ENCODE measurements at places on chromosomes 6 and 20. TPM values are rescaled to one million over a fixed set of nuclear protein-coding genes. Genes with fewer than 3 reads are reported as not detected.
A peak's percentile ranks its signal among the peaks of the same experiment; 100 is the strongest.

DNA sequence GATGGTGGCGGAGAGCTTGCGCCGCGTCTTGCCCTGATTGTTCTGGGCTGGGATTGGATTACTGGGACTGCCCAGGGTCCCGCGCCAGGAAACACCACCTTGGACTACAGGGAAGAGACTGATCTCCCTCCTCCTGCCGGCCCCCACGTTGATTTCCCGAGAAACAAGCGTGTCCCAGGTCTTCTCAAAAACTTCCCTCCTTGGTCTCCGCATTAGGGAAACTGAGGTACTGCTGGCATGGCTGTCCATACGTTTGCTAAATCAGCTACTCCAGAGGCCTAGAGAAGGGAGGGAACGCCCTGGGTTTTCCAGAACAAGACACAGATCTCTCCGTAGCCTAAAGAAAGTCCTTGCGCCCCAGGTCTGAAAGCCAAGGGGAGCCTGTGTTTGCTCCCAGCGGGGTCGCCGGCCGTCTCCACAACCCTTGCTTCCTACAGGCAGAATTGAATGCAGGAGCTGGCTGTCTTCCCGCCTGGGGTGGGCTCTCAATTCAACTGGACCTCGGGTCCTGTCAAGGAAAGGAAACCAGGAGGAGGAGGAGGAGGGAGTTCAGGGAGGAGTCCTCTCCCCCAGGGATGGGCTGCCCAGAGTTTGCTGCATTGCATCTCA is 29.2 kb downstream of the TFAP2A start:
- peaks cover 18% of the 10 kb centered on the region for H3K4me1 ChIP-seq
- peaks cover 90% of the 10 kb centered on the region for H3K27me3 ChIP-seq
- H3K36me3 ChIP-seq = peaks cover 10% of the 10 kb centered on the region

DNA sequence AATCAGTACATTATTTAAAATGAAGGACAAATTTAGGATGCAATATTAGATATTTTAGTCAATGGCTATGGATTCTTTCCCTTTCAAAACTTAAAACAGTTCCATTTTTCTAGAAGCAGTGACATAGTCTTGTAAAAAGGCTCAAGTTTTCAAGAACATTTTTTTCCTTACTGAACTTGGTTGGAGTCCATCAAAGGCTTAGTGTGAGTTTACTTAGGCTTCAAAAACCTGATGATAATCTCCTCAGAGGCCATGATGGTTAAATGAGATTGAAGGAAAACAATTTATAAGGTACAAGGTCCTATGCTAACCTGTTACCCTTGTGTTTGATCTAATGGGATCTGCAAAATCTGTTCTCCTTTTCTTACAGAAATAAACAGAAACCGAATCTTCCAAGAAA is 531.8 kb downstream of the UTRN start:
- H3K4me3 ChIP-seq = no peak overlapping the region
- no peaks in the 10 kb centered on the region for H3K4me1 ChIP-seq
- peaks cover 12% of the 10 kb centered on the region for H3K36me3 ChIP-seq
- no peak for DNase-seq
- H3K27me3 ChIP-seq = no peaks in the 10 kb centered on the region
- H3K27ac ChIP-seq = no peak overlapping the region

DNA sequence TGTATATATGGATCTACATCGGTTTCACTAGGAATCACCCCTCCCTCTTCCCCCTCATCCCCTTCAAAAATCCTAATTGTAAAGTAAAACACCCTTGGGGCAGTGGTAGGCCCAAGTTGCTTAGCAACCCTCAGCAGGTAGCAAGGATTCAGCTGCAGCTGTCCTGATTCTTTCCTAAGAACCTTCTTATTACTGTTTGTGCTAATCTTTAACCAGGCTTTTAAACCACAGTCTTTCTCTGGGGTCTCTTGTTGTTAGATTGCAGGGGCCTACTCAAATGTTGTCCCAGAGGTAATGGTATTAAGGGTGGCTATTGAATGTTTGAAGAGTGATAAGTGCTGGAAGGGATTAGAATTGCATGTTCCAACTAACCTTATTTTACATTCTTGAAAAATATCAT is 46.4 kb downstream of the PRL start:
- H3K27ac ChIP-seq = no peak overlapping the region
- H3K36me3 ChIP-seq = no peaks in the 10 kb centered on the region
- no peaks in the 10 kb centered on the region for H3K27me3 ChIP-seq

GRCh38 chr6:33029328-33030184 is 20.2 kb upstream of the HLA-DOA start:
- peak; percentile 28 for DNase-seq
- H3K4me3 ChIP-seq = no peak overlapping the region
- H3K4me1 ChIP-seq = peaks cover 5% of the 10 kb centered on the region
- H3K27me3 ChIP-seq = peaks cover 11% of the 10 kb centered on the region
- no peak overlapping the region for H3K27ac ChIP-seq

DNA sequence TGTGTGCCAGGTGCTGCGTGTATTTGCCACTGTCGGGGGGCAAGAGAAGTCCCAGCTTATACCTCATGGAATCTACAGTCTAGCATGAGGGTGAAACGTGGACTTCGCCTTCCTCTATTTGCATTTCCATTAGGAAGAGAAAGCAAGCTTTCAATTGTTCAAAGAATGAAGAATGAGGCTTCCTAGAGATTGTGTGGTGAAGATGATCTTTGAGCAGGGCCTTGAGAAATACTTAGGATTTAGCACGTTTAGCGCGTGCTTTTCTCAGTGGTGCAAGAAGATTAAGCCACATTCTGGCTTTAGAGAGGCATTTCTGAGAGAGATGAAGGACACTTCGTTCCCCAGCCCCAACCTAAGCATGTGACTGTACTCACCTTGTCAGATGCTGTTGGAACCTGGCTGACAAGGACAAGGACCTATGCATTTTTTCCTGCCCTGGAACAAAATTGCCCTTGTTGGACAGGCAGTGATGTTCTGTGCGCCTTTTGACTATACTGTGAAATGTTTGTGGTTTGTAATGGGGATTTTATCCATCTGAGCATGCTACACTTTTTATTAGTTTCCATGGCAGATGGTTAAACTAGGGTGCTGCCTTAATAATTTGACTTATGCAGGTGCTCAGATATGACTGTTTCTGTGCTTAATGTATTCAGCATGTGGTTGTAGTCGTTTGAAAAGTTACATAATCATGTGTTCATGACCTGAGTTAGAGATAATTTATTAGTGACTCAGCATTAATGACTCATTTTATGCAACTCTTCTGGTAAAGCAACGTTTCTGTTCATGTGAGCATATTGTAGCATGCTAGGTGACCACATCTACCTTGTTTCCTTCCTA is 10.7 kb downstream of the TULP4 start:
- no peak overlapping the region for H3K4me3 ChIP-seq
- peaks cover 47% of the 10 kb centered on the region for H3K4me1 ChIP-seq
- no peak overlapping the region for H3K27ac ChIP-seq
- H3K36me3 ChIP-seq = peaks cover 7% of the 10 kb centered on the region
- H3K27me3 ChIP-seq = no peaks in the 10 kb centered on the region
- no peak for DNase-seq

GRCh38 chr6:110813338-110814101 is 1.7 kb downstream of the CDK19 start:
- DNase-seq = no peak
- no peaks in the 10 kb centered on the region for H3K27me3 ChIP-seq
- H3K4me3 ChIP-seq = peak overlapping the region; percentile 85
- H3K36me3 ChIP-seq = no peaks in the 10 kb centered on the region
- H3K4me1 ChIP-seq = peaks cover 18% of the 10 kb centered on the region

GRCh38 chr6:145028144-145028818 is 707.0 kb downstream of the EPM2A start:
- no peak overlapping the region for H3K4me3 ChIP-seq
- no peak overlapping the region for H3K27ac ChIP-seq
- DNase-seq = peak; percentile 38
- peaks cover 24% of the 10 kb centered on the region for H3K27me3 ChIP-seq
- no peaks in the 10 kb centered on the region for H3K36me3 ChIP-seq

GRCh38 chr6:24445704-24446103 is 43.0 kb downstream of the MRS2 start:
- no peak overlapping the region for H3K4me3 ChIP-seq
- no peak for DNase-seq
- H3K27ac ChIP-seq = no peak overlapping the region

DNA sequence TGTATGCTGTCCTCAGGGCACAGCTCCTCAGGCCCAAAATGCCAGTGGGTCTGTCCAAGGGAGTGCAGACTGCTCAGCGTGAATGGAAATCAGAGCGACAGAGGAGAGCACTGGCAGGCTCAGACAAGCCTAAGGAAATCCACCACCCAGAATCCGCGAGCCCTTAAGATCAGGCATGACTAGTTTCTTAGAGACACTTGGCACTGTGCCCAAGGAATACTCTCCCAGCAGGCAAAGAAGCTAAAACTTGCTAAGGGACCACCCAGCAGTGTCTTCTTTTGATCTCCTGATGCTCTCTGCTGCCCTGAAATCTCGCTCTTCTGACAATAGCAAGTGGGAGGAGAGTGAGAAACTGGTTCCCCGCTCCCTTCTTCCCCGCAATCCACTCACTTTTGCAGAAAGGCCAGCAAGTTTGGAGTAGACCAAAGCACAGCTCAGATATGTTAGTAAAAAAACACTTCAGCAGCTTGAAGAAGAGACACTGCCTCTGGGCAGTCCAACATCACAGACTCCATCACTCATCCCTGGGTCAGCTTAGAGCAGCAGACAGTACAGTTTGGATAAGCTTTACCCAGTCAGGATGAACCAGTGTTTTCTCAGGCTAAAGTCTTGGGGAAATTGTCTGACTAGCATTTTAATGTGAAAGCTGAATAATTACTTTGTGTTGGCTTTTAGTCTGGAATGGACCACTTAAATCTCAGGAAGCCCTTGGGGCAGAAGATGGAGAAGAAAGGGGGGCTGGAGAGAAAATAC is 32.4 kb downstream of the TRAF3IP2 start:
- H3K36me3 ChIP-seq = peaks cover 53% of the 10 kb centered on the region
- DNase-seq = no peak
- peaks cover 39% of the 10 kb centered on the region for H3K4me1 ChIP-seq
- H3K27ac ChIP-seq = peak overlapping the region; percentile 56
- no peaks in the 10 kb centered on the region for H3K27me3 ChIP-seq

DNA sequence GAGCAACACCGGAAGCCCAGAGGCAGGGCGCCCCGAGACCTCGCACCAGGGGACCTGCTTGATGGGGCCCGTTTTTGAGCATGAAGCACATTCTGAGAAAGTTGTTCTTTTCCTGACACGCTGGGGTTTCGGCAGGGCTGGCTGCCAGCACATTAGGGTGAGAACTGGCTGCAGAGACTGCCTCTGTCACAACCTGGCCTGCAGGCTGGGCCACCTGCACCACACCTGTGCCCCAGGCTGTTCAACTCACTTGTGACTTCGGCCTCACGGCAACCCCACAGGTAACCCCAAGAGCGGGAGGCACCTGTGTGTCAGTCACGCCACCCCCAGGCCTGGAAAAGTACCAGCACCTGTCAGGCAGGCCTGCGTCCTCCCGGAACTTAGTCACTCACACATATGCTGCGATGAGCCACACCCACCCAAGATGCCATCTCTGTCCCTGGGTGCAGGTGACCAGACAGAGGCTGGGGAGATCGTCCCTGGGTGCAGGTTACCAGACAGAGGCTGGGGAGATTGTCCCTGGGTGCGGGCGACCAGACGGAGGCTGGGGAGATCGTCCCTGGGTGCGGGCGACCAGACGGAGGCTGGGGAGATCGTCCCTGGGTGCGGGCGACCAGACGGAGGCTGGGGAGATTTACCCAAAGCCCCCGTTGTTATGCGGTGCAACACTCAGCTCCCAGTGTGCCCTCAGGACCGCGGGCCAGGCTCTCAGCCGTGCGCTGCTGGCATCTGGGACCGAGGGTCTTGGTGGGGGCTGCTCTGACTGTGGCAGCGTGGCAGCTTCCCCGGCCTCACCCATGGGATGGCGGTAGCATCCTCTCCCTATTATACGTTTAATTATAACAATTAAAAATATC is 82.5 kb upstream of the BHLHE23 start:
- no peak overlapping the region for H3K27ac ChIP-seq
- H3K27me3 ChIP-seq = peaks cover 31% of the 10 kb centered on the region
- DNase-seq = peak; percentile 3
- no peaks in the 10 kb centered on the region for H3K4me1 ChIP-seq

DNA sequence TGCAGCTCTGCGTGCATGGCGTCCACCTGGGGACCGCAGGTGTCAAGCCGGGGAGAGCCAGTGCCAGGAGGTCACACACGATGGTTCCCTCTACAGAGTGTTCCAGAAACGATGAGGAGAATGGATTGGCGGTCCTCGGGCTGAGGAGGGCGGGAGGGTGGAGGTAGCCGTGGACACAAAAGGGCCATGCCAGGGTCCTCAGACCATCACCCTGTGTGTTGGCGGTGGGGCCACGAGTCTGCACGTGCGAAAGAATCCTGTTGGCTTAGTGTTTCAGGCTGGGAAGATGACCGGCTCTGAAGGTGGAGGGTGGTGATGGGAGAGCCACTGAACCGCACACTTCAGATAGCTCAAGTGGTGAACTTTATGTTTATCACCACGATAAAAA is 13.7 kb downstream of the HRH3 start:
- H3K27me3 ChIP-seq = no peaks in the 10 kb centered on the region
- H3K4me1 ChIP-seq = no peaks in the 10 kb centered on the region
- no peak for DNase-seq
- no peak overlapping the region for H3K27ac ChIP-seq
- H3K4me3 ChIP-seq = no peak overlapping the region
- H3K36me3 ChIP-seq = no peaks in the 10 kb centered on the region

DNA sequence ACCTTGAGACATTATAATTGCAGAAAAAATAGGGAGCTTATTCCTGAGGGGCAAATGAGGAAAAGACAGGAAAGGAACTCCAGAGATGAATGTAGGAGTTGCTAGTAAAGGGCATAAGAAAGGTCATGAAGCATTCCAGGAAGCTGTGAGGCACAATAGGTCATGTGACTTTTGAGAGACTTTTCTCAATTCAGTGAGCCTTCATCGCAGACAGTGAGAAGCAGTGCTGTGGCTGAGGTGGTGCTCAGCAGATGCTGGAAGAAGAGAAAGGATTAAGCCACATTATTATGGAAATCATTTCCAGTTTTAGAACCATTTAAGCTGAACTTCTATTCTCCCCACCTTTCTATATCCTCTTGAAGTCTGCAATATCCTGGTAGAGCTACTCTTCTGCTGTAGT is 4.1 kb downstream of the SPTLC3 start:
- DNase-seq = no peak
- no peak overlapping the region for H3K4me3 ChIP-seq
- H3K4me1 ChIP-seq = peaks cover 28% of the 10 kb centered on the region
- H3K27ac ChIP-seq = no peak overlapping the region
- H3K27me3 ChIP-seq = no peaks in the 10 kb centered on the region

DNA sequence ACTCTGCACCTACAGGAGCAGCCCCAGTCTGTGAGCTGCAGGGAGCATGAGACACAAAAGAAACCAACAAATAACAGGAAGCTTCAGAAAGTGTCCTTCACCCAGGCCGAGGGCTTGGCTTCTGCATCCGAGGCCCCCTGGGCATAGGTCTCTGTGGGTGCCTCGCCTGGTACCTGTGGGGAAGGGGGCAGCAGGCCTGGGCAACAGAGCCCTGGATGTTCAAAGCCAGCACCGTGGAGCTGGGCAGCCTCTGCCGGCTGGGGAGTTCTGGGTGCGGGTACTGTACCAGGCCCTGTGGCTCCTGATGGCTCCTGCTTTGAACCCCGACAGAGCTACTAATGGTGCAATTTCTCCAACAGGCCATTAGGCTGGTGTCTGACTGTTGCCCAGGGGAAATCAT is 55.7 kb downstream of the TMEM242 start:
- no peaks in the 10 kb centered on the region for H3K36me3 ChIP-seq
- no peaks in the 10 kb centered on the region for H3K4me1 ChIP-seq
- H3K27ac ChIP-seq = no peak overlapping the region
- no peaks in the 10 kb centered on the region for H3K27me3 ChIP-seq
- DNase-seq = no peak

GRCh38 chr6:39221115-39221514 is 8.2 kb downstream of the KCNK5 start:
- no peak overlapping the region for H3K4me3 ChIP-seq
- H3K27ac ChIP-seq = peak overlapping the region; percentile 20
- DNase-seq = no peak
- H3K27me3 ChIP-seq = no peaks in the 10 kb centered on the region

Gene PLG
- total RNA-seq = not detected

Gene ANGPT4
- total RNA-seq = not detected

Gene COL10A1
- not detected for total RNA-seq

Gene ARMC2
- 3.9 TPM for total RNA-seq

Gene RNF8
- total RNA-seq = 19.4 TPM

Gene CDSN
- total RNA-seq = not detected
